ENCODE measurements at places on chromosomes 16 and 17. TPM values are rescaled to one million over a fixed set of nuclear protein-coding genes. Genes with fewer than 3 reads are reported as not detected.

GRCh38 chr17:4525691-4526397, 27.2 kb downstream of the SPNS2 start:
- no peak for DNase-seq

NR1D1 gene
- total RNA-seq = 2.6 TPM

ABCC3 gene
- 2.3 TPM for total RNA-seq

DNA sequence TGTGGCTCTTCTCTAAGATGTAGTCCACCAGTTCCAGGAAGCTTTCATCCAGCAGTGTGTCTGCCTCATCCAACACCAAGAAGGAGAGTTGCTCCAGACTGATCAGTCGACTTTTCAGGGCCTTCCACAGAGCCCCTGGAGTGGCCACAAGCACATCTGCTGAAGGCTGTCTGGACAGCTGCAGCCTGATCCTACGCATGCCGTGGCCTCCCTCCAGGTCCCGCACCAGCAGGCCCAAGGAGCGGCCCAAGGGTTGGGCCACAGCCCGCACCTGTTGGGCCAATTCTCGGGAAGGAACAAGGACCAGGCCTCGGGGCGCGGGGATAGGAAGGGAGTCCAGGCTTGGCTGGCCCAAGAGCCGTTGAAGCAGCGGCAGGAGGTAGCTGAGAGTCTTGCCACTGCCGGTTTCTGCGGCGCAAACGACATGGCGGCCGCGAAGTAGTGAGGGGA, 729 bp downstream of the DDX28 start:
- DNase-seq = peak; percentile 10

- DNase-seq = no peak
Measured at GRCh38 chr16:71414038-71414437, 27.8 kb downstream of the TLE7 start.

FAM117A gene
- 19.1 TPM for total RNA-seq

DNA sequence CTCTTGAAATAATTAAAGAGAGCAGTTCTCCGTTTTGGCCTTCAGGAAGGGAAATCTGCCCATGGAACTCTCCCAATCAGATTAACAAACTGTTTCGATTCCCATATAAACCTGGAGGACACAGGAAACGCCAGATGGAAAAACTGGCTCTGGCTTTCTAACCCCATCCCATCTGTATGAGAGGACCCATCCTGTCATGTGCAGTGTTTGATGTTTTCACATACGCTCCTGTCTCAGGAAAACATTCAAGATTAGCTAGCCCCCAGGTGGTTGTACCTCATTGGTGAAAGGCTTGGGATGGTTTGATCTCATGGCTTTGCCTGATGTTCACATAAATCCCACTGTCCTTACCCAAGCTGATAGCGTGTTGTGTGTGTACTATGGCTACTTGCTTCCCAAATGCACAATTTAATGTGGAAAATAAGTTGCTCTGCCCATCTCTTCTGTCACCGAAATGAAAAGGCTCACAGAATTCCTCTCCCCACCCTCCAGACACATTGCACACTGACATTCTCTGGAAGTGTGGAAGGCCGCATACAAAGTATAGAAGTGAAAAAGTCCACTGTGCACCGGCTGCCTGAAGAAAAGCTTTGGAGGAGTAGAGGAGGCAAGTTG, 18.2 kb upstream of the ERN1 start:
- no peak for DNase-seq

GRCh38 chr17:7047566-7047965, 3.7 kb upstream of the SLC16A11 start:
- DNase-seq = no peak

CDH5 gene
- not detected for total RNA-seq

DNAI2 gene
- not detected for total RNA-seq

CDH3 gene
- total RNA-seq = 110 TPM

- no peak for DNase-seq
Measured at GRCh38 chr17:35167046-35167445, 19.4 kb downstream of the UNC45B start.

DNA sequence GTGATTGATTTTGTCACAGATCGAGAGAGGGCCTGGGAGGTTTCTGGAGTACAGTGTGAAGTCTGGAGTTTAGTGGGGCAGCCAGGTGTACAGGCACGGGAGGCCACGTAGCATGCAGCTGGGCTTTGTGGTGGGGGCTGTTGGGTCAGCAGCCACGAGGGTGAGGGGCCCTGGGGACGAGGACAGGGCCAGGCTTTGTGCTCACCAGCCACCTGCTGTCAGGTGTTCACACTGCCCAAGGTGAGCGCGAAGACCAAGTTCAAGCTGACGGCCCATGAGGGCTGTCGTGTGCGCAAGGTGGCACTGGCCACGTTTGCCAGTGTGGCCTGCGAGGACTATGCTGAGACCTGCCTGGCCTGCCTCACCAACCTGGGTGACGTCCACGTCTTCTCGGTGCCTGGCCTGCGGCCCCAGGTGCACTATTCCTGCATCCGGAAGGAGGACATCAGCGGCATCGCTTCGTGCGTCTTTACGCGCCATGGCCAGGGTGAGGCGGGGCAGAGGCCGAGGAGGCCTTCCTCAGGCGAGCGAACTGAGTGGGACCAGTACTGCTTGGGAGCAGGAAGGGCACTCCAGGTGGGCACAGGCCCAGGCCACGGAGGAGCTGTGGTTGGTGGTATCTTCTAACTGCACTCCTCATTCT, 15.9 kb downstream of the LLGL1 start:
- DNase-seq = no peak

- no peak for DNase-seq
Measured at GRCh38 chr17:35069311-35069710, 5.8 kb upstream of the RFFL start.

DNA sequence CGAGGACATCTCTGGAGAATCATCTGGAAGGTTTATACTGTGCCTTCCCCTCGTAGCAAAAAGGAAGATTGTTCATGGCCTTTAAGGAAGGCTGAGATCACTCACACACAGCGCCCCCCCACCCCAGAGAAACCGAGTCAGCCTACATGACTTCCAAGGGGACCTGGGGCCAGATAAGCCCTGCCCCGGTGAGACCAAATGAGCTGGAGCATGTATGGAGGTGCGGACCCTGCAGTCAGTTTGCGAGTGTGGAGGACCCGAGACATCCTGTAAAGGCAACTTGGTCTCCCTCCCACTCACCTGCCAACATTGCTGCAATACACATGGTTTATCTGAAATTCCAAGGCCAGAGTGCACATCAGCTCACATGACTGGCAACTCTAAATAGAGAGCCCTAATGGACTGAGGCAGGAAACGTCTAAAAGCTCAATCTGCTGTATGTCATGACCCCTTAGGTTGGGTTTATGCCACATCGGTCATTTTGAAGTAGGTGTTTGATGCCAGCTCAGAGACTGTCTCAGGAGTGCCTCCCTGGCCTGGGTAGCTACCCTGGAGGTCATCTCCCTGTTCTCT, 233.6 kb downstream of the CPPED1 start:
- DNase-seq = no peak

TNFSF13 gene
- 4.1 TPM for total RNA-seq

TNFRSF13B gene
- total RNA-seq = not detected

- DNase-seq = peak; percentile 89
Measured at GRCh38 chr17:34361478-34362061, 1.5 kb downstream of the CCL1 start.

GRCh38 chr16:69718111-69718764, 8.1 kb downstream of the NQO1 start:
- DNase-seq = no peak

- DNase-seq = no peak
Measured at GRCh38 chr17:16973760-16974540, 2.0 kb upstream of the TNFRSF13B start.

- DNase-seq = no peak
Measured at GRCh38 chr16:56930486-56931270, 1.3 kb upstream of the HERPUD1 start.

- DNase-seq = no peak
Measured at GRCh38 chr17:17321356-17322025, 18.3 kb downstream of the NT5M start.

GRCh38 chr16:10981697-10982216, 37.4 kb downstream of the CLEC16A start:
- DNase-seq = no peak

GRCh38 chr17:64133546-64134215, 3.7 kb upstream of the ERN1 start:
- no peak for DNase-seq

- DNase-seq = no peak
Measured at GRCh38 chr16:11121914-11122692, 133.9 kb downstream of the SOCS1 start.

STX1B gene
- 1.0 TPM for total RNA-seq

DNA sequence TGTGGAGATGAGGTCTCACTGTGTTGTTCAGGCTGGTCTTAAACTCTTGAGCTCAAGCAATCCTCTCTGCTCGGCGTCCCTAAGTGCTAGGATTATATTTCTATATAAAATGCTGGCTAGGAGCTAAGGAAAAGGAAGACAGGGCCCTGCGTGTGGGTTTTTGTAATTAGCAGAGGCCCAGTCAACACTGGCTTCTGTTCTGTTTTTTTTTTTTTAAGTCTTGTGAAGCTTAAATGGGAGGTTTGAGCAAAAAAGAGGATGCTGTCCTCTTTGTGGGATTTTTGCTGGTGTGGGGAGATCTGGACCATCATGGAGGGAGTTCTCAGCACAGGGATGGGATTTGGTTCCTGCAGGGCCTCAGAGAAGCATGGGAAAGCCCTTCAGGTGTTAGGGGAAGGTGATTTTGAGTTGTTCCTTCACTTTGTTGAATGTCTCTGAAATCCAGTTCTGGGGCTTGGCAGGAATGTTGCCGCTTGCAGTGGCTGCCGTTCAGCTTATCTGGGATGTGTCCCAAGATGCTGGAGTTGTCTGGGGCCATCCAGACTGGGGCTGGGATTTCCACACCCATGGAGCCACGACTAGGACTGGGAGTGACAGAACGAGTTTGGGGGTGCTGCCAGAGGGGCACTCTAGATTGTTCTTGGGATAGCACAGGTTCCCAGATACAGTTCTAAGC, 4.2 kb downstream of the PYCARD start:
- no peak for DNase-seq

DNA sequence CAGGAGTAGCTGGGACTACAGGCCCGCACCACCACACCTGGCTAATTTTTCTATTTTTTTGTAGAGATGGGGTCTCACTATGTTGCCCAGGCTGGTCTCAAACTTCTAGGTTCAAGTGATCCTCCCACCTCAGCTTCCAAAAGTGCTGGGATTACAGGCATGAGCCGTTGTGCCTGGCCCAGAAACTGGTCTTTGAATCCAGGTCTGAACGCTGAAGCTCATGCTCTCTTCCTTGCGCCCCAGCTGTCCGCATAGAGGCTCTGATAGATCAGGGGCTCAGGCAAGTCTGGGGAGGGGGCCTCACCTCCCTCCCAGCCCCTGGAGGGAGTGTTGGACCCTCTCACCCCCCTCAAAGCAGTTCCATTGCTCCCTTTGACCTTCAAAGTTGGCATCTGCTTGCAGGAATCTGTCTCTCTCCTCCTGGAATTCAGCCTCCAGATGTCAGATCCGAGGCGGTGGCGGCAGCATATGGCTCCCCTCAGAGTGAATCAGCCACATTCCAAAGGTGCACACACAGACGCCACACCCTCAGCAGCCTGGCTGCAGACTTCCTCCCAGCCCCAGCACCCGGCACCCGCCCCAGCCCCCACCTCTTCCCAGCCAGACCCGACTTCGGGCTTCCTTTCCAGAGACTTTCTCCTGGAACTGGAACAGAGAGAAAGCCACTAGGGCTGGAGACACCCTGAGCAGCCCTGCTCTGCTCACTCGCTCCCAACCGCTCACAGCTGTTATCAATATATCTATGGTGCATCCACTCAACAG, 16.9 kb upstream of the GLIS2 start:
- DNase-seq = no peak

KRTAP4-5 gene
- total RNA-seq = not detected

DNA sequence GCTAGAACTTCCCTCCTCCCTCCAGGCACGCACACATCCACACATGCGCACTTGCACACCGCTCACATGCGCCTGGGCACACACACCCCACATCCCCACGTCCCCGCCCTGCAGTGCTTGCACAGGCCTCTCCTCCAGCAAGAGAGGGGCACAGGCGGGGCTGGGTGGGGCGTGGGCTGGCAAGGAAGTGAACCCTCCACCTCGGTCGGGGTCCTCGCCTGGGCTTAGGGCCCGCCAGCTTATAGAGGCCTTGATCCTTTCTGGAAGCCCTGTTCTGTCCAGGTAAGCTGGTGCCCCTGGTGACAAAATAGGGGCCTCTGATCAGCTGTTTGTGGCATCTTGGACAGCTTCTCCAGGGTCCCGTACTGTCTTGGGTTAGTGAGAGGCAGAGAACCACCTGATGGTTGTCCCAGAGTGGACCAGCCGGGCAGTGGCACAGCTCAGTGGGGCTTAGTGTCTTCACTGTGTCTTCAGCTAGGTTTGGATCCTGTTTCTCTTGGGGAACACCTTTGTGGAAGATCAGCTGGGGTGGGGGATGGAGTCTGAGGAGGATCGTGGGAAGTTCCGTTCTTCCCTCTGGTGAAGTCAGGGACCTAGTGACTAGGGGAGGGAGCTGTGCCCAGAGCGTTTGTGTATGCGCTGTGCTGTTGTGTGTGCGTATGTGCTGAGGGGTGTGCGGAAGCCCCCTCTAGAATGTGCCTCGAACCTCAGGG, 12.1 kb downstream of the TBX4 start:
- DNase-seq = no peak

MT1F gene
- 6.3 TPM for total RNA-seq

DNA sequence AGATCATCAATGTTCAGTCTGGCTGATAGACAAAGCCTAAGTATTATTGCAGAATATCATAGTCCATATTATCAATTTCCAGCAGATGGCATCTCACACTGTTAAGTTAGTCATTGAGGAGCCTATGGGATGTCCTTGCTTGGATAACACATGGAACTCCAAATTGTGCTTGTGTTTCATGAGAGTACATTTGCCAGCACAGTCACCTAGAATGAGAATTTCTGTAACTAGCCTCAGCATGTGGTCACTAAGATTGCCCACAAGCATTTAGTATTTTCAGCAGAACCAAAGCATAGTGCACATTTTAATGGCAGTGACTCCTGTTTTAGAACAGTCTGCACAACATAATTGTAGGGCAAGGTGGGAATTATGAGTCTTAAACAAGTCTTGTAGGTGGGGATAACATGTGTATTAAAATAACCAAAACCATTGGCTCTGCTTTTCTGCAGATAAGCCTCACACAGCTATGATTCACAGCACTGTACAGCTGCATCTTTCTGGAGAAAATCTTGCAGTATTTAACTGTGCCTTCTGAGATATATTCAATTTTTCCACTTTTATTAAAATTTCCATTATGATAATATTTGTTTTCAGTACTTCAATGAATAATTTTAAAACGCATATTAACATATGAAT, 882.8 kb upstream of the SOX9 start:
- no peak for DNase-seq

CCDC200 gene
- not detected for total RNA-seq

DNA sequence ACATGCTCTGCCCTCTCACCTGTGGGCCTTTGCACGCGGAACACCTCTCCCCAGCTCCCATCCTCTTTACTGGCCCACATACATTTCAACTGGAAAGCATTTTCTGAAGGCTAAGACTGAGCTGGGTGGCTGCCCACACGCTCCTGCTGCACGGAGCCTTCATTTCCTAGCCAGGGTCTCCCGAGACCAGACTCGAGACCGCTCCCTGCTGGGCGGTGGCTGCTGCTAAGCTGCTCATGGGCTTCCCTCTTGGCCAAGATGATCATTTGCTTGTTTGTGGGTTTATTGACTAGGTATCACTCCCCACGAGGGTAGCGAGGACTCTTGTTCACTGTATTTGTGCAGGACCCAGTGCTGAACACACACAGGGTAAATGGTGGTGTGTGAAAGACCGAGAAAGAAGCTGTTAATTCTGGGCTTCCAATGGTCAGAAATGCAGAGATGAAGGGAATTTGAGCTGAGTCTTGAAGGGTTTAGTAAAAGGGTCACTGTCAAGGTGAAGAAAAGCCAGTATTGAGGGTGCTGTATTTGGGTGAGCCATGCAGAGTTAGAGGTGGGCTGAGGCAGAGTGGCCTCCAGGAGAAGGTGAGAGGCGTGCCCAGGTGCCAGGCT, 907 bp downstream of the TRAPPC2L start:
- DNase-seq = peak; percentile 64

All from progenitor cell of endocrine pancreas (in vitro differentiated cells).